T-helper 2 cell treated with Interferon-gamma antibody and Interleukin-4, amounts not matched to agents 5 μg/mL and 100 μg/mL, for 36 hours (primary cell): ENCODE measurements at places on chromosomes 13 and 19.

DNA sequence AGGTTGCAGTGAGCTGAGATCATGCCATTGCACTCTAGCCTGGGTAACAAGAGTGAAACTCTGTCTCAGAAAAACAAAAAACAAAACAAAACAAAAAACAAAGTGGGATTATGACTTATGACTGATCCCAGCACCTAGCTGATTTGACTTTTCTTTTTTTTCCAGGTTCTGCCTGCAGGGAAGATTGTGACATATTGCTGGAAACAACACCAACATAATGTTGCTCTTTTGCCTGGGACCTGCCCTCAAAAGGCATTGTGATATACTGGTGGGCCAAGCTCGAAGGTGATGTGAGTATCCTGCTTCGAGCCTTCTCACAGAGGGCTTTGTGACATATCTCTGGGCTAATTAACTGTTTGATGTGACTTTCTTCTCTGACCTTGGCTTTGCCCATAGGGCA is 42.0 kb upstream of the ZNF43 start:
- H3K36me3 ChIP-seq: no peaks in the 10 kb centered on the region
- H3K4me3 ChIP-seq: no peak overlapping the region
- no peaks in the 10 kb centered on the region for H3K4me1 ChIP-seq

- no peak for DNase-seq
- H3K4me3 ChIP-seq: no peak overlapping the region
- H3K4me1 ChIP-seq: no peaks in the 10 kb centered on the region
- no peaks in the 10 kb centered on the region for H3K27me3 ChIP-seq
These were observed 541.4 kb upstream of the ATXN8OS start for GRCh38 chr13:69566104-69566716.

DNA sequence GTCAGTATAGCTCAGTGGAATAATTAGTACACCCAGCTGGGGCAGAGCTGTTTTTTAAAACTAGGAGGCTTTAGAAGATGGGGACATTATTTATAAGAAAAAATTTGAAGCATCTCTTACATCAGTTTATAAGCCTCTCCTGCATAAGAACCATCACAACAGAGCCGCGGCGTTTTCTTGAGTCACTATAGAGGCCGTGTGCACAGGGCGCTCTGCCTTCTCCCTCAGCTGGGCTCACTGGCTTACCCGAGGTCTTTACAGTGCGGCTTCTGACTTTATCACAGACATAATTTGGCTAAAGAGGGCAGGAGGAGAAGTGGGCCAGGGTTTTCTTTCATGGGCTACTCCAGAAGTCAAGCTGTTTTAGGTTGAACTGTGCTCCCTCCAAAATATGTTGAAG is 135.5 kb upstream of the RNF113B start:
- no peaks in the 10 kb centered on the region for H3K36me3 ChIP-seq
- no peaks in the 10 kb centered on the region for H3K4me1 ChIP-seq
- H3K27ac ChIP-seq: no peak overlapping the region
- no peak for DNase-seq
- H3K4me3 ChIP-seq: no peak overlapping the region
- no peaks in the 10 kb centered on the region for H3K27me3 ChIP-seq

GRCh38 chr13:111904701-111905608 is 162.0 kb upstream of the SOX1 start:
- no peak overlapping the region for H3K27ac ChIP-seq
- no peaks in the 10 kb centered on the region for H3K27me3 ChIP-seq
- no peak overlapping the region for H3K4me3 ChIP-seq
- H3K36me3 ChIP-seq: no peaks in the 10 kb centered on the region

DNA sequence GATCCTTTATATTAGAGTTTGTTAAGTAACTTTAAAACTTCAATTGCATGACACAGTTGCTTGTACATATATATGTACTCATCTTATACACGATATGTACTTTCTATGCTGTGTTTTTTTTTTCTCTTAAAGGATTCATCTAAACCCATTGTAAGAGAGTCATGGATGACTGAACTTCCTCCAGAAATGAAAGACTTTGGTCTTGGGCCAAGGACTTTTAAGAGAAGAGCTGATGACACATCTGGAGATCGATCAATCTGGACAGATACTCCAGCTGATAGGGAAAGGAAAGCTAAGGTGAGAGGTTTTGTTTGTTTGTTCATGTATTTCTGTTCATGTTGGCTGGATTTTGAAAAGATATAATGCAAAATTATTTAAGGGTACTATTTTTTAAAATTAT is 26.0 kb downstream of the GPALPP1 start:
- no peak for DNase-seq
- no peak overlapping the region for H3K4me3 ChIP-seq
- peaks cover 22% of the 10 kb centered on the region for H3K36me3 ChIP-seq
- peaks cover 1% of the 10 kb centered on the region for H3K4me1 ChIP-seq

DNA sequence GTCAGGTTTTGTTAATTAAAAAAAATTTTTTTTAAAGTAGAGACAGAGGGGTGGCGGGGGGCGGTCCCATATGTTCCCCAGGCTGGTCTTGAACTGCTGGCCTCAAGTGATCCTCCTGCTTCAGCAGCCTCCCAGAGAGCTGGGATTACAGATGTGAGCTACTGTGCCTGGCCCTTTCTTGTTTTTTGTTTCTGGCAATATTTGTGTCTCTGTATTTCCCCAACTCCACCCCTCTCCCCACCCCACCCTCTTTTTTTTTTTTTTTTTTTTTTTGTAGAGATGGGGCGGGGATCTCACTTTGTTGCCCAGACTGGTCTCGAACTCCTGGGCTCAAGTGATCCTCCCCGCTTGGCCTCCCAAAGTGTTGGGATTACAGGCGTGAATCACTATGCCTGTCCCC is 600 bp upstream of the CAPN12 start:
- peaks cover 5% of the 10 kb centered on the region for H3K4me1 ChIP-seq
- H3K27me3 ChIP-seq: no peaks in the 10 kb centered on the region
- no peak for DNase-seq
- H3K36me3 ChIP-seq: no peaks in the 10 kb centered on the region

DNA sequence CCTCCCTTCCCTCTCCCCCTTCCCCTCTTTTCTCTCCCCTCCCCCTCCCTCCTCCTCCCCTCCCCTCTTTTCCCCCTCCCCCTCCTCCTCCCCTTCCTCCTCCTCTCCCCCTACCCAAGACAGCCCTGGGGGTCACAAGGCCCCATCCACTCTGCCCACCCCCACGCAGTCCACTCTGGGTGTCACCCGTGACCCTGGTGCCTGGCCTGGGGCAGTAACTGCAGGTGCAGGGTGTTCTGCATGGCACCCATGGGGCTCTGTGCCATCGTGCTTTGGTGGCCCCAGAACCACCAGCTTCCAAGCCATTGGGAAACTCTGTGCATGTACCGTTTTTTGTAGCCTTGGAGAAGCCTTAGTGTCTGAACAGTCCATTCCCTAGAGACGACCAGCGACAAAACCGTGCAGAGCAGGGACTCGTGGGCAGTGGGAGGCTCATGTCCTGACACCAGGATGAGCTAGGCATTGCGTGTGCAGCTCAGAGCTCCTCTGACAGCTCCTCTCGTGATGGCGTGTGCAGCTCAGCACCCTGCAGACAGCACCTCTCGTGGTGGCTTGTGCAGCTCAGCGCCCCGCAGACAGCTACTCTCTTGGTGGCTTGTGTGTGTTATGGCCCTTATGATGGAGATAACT is 43.7 kb upstream of the F7 start:
- H3K27me3 ChIP-seq: no peaks in the 10 kb centered on the region
- no peak overlapping the region for H3K27ac ChIP-seq
- H3K4me3 ChIP-seq: no peak overlapping the region
- DNase-seq: no peak

DNA sequence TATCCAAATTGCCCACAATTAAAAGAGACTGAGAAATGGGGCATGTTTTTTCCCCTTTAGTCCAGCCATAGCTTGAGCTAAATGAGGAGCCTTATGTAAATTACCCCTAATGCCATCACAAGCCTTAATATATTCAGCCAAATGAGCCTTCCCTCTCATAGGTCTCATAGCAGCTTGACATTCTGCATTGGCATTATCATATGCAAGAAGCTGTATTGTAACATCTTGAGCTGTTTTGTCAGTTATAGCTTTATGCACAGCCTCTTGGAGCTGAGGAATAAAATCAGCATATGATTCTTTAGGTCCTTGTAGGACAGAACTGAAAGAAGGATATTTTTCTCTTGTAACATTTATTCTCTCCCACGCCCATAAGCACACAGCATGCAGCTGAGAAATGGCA is 153.2 kb downstream of the ZNF486 start:
- DNase-seq: no peak
- H3K36me3 ChIP-seq: no peaks in the 10 kb centered on the region
- no peak overlapping the region for H3K27ac ChIP-seq
- no peak overlapping the region for H3K4me3 ChIP-seq

DNA sequence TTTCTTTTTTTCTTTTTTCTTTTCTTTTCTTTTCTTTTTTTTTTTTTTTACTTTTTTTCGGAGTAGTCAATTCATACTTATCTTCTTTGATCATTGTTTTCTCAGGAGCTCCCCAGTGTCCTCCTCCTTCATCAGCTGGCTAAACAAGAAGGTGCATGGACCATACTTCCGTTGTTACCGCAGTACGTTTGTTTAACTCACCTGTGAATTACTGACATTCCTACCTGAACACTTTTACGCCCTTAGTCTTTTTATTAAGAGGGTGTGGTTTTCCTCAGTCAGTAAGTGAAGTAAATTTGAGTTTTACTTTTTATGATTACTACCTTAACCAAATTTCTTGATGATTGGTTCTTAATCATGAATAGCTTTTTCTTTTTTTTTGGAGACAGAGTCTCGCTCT is 47.1 kb downstream of the B3GLCT start:
- no peaks in the 10 kb centered on the region for H3K27me3 ChIP-seq
- H3K27ac ChIP-seq: no peak overlapping the region
- H3K36me3 ChIP-seq: no peaks in the 10 kb centered on the region
- no peak for DNase-seq
- no peaks in the 10 kb centered on the region for H3K4me1 ChIP-seq

DNA sequence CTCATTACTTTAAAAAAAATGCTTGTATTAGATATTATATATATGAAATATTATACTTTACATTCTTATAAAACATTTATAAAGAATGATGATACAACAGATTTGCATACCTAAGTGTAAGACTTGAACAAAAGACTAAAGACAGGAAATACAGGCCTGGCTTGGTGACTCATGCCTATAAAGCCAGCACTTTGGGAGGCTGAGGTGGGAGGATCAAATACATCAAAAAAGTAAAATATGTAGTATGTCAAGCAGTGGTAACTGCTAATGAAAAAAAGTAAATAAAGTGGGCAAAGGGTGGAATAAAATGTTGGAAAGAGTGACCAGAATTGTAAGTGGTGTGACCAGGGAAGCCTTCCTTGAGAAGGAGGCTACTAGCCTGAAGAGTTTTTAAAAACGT is 133.7 kb downstream of the GGACT start:
- peaks cover 5% of the 10 kb centered on the region for H3K27me3 ChIP-seq
- H3K36me3 ChIP-seq: no peaks in the 10 kb centered on the region
- H3K4me1 ChIP-seq: peaks cover 3% of the 10 kb centered on the region
- H3K4me3 ChIP-seq: no peak overlapping the region
- no peak for DNase-seq

- peak overlapping the region; percentile 97 for H3K4me3 ChIP-seq
- no peaks in the 10 kb centered on the region for H3K27me3 ChIP-seq
- peaks cover 10% of the 10 kb centered on the region for H3K36me3 ChIP-seq
- H3K4me1 ChIP-seq: peaks cover 14% of the 10 kb centered on the region
These were observed 627 bp downstream of the GCDH start for GRCh38 chr19:12891553-12892021.
